ENCODE measurements at places on chromosomes 5 and 9.

DNA sequence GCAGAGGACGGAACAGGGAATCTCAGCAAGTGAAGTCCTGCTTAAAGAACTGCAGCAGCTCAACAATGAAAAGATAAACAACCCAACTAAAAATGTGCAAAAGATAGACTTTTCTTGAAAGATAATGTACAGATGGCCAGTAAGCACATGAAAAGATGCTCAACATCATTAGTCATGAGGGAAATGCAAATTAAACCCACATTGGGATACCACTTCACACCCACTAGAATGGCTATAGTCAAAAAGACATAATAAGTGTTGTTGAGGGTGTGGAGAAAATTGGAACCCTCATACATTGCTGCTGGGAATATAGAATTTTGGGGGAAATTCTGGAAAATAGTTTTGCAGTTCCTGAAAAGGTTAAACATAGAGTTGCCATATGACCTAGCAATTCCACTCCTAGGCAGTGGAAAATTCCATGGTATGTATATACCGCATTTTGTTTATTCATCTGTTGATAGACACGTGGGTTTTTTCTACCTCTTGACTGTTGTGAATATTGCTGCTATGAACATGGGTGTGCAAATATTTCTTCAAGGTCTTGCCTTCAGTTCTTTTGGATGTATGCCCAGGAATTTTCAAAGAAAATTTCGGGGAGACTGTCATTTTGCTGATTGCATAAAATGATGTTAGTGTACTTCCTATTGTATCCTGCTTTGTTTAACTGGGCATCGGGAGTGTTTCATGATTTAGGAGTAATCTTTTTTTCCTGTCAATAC, 7.2 kb downstream of the CNOT8 start:
- no peak for DNase-seq

DNA sequence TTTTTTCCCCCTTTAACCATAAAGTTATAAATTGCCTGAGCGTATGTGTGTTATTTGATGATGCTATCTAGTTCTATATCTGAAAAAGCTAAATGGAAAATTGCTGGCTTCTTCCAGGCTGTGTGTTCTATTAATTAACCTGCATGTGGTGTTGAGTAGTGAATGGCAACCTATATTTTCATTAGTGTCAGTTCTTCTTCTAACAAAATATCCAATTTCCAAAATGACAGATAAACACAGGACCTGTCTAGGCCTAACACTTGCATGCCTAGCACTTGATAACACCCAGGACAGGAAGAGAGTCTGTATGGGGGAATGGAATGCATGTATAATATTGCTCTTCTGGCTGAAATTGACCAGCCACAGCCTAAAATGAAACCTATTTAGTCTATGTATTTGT, 91.7 kb downstream of the CD180 start:
- no peak for DNase-seq

DNA sequence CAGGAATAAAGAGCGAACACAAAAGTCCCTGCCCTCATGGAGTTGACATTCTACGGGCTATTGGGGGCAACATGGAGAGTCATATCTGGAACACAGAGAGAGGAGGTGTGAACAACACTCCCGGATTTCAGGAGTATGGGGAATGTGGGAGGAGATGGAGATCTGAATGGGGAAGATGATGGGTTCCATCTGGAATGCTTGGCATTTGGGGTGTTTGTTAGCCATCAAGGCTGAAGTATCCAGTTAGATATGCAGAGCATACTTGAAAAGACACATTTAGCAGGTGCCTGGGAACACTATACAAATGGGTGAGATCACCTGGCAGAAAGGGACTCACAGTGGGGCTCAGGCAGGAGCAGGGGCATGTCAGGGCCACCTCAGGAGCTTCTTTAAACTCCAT, 61.1 kb downstream of the EGFLAM start:
- no peak for DNase-seq

GRCh38 chr5:166505544-166505943, 1785.9 kb upstream of the WWC1 start:
- no peak for DNase-seq

- DNase-seq: no peak
Observed at GRCh38 chr5:68021227-68021626, 194.3 kb upstream of the PIK3R1 start.

DNA sequence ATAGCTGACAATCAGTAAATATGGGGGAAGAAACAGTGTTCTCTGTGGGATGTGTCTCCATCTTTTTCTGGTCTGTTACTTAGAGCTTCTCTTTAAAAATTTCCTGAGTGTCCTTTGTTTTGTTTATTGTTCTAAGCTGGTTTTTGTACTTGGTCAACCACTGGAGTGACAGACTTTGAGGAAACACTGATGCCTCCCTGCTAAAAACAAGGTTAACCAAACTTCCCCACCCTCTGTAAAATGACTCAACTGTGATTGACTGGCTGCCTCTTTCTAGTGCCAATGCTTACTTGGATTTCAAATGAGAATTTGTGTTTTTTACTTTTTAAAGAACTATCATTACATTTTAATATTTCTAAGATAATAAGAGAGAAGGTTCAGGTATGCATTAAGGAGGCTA, 65.1 kb upstream of the SPINK5 start:
- no peak for DNase-seq

- DNase-seq: no peak
Observed at GRCh38 chr9:27787891-27788290, 214.6 kb upstream of the C9orf72 start.

DNA sequence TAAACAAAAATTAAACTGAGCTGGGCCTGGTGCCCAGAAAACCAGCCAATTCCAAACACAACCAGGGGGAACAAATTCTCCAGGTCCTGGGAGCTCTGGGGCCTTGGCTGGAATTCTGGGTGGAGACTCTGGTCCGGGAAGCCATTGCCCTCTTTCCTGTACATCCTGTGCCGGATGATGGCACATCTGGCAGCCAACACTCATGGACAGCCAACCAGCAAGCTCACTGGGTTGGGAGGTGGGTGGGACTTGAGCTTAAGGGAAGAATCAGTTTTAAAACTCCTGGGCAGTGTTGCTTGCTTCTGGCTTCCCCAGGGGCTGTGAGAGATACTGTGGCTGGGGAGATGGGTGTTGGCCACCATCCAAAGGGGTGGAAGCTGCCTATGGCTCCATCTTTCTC, 56.1 kb downstream of the PCDH1 start:
- no peak for DNase-seq

GRCh38 chr5:154465169-154465568, 12.9 kb downstream of the HAND1 start:
- no peak for DNase-seq

GRCh38 chr5:106140101-106140500, 1530.6 kb downstream of the EFNA5 start:
- DNase-seq: no peak

GRCh38 chr5:90421136-90421535, 11.6 kb upstream of the CETN3 start:
- no peak for DNase-seq

GRCh38 chr5:110106750-110107149, 417.0 kb downstream of the MAN2A1 start:
- DNase-seq: no peak

GRCh38 chr9:130498298-130498917, 53.6 kb downstream of the ASS1 start:
- DNase-seq: no peak

DNA sequence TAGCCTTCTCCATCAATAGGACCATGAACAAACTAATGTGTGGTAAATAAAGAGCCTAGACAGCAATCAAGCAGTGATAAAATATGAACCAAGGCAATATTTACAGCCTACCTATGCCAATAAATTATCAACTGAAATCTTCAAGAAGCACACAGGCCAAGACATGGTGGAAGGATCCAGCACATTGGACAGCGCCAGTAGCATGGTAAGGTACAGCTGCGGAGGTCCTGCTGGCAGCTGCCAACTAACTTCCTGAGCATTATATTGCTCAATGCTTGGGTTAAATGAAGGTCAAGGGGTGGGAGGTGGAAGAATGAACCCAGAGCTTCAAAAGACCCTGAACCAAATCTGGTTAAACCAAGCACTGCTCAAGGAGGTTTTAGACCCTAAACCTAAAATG, 16.5 kb upstream of the SPDL1 start:
- no peak for DNase-seq

GRCh38 chr9:27933210-27934025, 360.1 kb upstream of the C9orf72 start:
- no peak for DNase-seq

DNA sequence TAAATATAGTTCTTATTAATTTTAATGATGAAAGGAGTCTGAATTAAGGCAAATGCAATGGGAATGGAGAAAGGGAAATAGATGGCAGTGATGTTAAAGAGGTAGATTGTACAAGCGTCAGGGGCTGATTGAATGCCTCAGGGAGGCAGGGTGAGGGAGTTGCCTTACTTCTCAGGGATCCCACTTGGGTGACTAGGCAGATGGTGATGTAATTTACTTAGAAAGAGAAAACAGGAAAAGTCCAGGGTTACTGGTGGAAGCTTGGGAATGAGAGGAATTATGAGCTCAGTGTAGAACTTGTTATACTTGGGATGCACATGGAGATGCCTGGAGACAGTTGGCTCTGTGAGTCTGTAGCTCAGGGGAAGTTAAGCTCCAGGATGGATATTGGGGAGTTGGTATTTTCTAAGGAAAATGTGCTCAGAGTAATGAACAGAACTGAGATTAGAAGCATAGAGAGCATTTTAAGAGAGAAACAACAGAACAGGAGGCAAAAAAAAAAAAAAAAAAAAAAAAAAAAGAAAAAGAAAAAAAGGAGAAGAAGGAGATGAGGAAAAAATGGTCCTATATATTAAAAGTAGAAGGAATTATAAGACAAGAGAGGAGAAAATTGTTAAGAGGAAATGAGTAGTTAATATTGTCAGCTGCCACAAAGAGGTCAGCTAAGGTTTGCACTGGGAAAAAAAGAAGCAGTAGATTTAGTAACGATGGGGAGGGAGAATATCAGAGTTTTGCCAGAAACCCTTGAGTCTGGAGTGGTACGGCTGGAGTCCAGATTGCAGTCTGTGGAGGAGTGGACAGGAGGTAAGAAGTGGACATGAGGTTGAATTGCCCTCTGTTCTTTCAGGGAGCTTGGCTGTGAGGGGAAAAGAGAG, 88.0 kb upstream of the ELL2 start:
- no peak for DNase-seq

DNA sequence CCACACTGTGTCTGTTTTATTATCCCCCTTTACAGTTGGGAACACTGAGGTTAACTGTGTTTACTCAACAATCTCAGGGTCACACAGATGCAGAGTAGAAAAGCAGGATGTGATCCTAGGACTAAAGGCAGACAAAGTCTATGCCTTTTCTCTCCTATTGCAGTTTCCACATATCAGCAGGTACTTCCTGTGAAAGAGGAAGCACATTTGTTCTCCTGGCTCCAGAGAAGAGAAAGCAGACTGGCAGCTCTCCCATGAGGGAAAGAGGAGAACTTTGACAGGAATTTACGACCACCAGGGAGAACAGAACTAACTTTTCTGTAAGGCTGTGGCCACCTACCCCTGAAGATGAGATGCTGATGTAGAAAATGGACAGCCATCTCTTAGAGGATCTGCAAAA, 84.2 kb upstream of the TNC start:
- no peak for DNase-seq

DNA sequence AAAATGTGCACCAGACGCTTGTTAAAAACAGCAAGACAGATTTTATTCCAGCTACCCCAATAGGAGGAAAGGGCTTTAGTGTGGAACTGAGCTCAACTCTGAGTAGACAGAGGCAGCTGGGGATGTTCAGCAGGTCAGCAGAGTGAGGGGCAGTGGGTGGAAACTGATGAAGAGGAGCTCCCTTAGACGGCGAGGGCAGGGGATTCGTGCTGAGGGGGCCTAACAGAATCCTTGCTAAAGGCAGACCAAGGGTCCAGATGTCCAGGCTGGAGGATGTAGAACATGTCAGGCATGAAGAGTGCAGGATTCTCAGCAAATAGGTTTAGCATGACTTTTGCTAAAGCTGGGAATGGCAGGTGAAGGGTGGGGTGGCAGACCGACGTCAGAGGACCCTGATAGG, 71.9 kb upstream of the OLFM1 start:
- DNase-seq: no peak

DNA sequence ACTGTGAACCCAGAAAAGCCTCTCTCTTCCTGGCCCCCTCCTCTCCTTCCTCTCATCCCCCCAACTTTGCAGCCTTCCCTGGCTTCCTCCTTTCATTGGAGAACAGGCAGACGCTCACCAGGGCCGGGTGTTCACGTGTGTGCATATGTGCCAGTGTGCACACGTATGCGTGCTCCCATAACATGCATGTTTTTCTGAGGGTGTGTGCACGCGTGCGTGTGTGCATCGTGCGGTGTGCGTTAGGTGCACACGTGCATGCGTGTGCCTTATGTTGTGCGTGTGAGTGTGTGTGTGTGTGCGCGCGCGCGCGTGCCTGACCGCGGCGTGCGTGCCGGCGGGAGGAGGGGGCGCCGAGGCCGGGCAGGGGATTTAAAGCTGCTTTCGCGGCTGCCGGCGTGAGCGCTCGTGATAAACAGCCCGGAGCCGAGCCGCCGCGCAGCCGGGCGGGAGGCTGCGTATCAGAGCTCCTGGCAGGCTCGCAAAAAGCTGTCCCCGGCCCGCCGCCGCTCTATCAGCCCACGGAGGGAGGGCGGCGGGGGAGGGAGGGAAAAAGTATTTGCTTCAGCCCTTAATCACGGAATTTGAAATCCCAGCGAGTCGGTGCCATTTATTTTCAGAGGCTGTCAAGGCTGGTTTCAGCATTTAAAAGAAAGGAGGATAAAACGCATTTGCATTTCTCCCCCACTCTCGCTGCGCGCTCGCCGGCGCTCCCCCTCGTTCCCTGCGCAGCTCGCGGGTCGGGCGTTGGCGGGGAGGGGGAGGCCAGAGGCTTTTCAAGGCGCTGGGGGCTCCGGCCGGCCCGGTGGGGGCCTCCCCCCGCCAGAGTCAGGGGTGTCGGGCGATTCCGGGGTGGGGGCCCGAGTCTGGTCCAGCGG, 183.9 kb downstream of the C9orf50 start:
- DNase-seq: no peak

- no peak for DNase-seq
Observed at GRCh38 chr5:54667136-54667535, 149.6 kb downstream of the SNX18 start.

- DNase-seq: no peak
Observed at GRCh38 chr9:86602715-86603114, 248.5 kb upstream of the TUT7 start.

- DNase-seq: no peak
Observed at GRCh38 chr5:102107865-102108264, 188.2 kb downstream of the SLCO4C1 start.

DNA sequence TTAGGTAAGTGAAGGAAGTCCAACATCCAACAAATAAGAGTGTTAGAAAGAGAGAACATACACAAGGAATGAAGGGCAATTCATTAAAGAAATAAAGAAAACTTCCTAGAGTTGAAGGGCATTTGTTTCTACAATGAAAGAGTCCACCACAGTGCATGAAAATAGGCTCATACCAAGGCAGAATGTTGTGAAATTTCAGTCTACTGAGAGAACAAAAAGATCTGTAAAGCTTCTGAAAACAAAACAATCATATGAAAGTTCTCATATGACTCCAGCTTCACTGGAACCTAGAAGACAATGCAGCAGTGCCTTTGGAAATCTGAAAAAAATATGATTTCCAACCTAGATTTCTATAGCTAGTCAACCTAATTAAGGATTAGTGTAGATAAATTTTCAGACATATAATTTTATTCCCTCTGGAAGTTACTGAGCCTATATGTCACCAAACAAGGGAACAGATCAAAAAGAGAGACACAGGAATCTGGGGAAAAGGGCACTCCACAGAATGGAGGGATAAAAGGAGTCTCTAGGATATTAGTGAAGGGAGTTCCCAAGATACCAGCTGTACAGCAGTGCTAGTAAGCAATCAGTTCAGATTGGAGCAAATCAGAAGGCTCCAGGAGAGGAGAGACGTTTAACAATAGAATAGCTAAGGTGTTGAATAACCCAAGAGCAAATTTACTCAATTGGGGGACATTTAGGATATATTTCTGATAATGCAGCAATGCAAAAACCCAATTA, 5.8 kb downstream of the C5orf58 start:
- DNase-seq: no peak
